Activated CD4-positive, alpha-beta T cell treated with anti-CD3 and anti-CD28 coated beads, Interleukin-2, amount 50 U/mL, for 1 hour (primary cell): ENCODE measurements at places on chromosomes 5 and 9.

GRCh38 chr5:40429258-40430100 lies 250.2 kb upstream of the PTGER4 start:
- no peak for DNase-seq

- no peak for DNase-seq
Observed at GRCh38 chr9:107039542-107039941, 176.6 kb downstream of the ZNF462 start.

GRCh38 chr9:114969269-114969668 lies 38.9 kb upstream of the TNFSF8 start:
- no peak for DNase-seq

- DNase-seq: no peak
Observed at GRCh38 chr5:116626272-116626723, 51.7 kb upstream of the SEMA6A start.

DNA sequence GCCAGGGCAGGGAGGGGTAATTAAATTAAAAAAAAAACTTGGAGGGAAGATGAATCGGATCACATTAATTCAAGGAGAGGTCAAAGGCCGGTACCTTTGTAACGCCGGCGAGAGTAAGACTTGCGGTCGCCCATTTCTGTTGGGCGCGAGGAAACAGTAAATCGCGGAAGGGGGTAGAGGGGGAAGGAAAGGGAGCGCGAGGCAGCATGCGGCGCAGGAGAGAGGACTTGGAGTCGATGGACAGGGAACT lies 324 bp upstream of the RGMB start:
- DNase-seq: no peak

GRCh38 chr5:1378096-1378495 lies 33.2 kb upstream of the CLPTM1L start:
- no peak for DNase-seq

- DNase-seq: no peak
Observed at GRCh38 chr9:92164490-92164889, 49.3 kb upstream of the SPTLC1 start.

GRCh38 chr9:80644044-80644443 lies 1045.3 kb downstream of the TLE1 start:
- DNase-seq: no peak

DNA sequence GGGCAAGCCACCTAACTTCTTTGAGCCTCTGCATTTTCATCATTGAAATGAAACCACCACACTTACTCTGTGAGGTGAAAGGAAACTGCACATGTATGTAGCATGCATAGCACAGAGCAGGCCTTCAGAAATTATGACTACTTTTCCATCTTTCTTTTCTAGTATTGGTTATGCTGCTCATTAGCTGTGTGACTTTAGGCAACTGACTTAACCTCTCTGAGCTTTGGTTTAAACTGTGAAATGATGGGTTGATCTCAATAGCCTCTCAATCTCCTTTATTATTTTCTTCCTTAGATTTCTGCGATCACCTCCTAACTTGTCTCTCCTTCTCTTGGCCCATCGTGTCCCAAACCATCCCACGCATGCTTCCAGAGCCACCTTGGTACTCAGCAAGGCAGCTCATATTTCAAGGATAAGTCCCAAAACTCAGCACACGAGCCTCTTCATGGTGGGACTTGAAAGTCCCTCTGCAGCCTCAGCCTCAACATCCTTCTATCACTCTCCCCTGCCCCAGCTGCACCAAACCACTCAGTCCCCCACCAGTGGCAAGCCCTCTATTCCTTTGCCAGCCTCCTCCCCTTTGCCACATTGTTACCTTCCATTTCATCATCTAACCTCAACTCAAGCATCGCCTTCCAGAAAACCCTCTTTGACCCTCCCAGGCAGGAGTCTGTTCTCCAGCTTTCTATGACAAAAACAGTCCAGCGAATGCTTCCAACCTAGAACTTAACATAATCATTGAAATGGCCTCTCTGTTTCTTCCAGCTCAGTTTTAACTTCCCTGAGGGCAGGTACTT lies 60.3 kb upstream of the DNAH5 start:
- no peak for DNase-seq

DNA sequence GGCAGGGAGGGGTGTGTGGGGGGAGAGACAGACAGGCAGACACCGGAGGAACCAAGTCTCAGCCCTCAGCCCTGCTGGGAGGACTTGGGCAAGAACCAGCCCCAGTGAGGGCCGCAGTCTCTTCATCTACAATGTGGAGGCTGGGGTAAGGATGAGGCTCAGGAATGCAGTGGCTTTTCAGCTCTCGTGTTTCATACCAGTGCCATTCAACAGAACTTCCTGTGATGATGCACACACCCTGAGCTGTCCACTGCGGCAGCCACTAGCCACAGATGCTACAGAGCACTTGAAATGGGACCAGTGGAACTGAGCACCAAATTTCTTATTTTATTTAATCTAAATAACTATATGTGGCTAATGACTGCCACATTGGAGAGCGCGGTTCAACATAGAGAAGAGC lies 10.7 kb downstream of the CAMK2A start:
- DNase-seq: no peak

DNA sequence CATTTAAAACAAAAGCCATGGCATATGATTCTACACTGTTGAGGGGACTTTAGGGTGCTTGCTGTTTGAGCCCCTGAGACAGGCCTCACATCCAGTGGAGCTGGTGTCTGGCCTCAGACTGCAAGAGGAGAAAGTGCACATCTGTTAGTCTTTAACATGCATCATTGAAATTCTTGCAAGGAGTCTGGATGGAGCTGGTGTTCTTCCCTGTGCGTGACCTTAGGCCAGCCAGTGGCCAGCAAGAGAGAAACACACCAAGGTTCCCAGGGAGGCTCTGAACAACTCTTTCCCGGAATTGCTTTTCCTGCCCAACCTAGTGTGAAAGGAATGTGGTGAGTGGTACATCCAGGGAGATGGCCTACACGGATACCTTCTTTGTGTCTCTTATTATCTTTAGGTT lies 282.8 kb upstream of the TNC start:
- DNase-seq: no peak

GRCh38 chr5:178642351-178642909 lies 15.6 kb upstream of the CLK4 start:
- DNase-seq: no peak

GRCh38 chr5:117054911-117055310 lies 480.3 kb upstream of the SEMA6A start:
- no peak for DNase-seq

GRCh38 chr9:113990570-113990907 lies 87.6 kb downstream of the AMBP start:
- no peak for DNase-seq

DNA sequence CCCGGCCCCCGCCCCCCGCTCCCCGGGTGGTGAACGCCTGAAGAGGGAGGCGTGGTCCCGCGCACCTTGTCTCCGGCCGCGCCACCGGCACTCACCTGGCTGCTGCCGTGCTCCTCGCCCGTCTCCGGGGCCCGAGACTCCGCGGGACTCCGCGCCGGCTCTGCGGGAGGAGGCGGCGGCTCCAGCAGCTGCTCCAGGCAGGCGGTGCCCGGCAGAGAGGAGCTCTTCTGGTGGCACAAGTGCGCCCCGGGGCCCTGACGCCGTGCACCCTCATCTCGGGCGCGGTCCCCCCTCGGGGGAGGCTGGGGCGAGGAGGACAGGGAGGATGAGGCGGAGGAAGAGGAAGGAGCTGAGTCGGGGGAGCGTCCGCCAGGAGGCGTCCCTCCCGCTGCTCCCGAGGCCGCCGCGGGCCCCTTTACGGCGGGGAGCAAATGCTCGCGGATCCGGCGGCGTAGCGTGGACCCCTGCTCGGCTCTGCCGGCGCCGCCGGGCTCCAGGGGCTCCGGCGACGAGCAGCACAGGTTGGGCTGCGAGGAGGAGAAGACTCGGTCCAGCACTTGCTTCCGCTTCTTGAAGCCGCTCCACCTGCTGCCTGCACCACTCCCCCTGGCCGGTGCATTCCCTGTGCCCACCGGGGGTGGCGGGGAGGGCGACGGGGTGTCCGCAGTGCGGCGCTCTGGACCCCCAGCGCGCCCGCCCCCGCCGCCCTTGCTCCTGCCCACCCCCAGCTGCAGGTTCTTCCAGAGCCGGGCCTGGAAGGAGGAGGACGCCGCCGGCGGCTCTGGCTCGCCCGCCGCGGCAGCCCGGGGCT lies 928 bp downstream of the MCTP1 start:
- no peak for DNase-seq

DNA sequence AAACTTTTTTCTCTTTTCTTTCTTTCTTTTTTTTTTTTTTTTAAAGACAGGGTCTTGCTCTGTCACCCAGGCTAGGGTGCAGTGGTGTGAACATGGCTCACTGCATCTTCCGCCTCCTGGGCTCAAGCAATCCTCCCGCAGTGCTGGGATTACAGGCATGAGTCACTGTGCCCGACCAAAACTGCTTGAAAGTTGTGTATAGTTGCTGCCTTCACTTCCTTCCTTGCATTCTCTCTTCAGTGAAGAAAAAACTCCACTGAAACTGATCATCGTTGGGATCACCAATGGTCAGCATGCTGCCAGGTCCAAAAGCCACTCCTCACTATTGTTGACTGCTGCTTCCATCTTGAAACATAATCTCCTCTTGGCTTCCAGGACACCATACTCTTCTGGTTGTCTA lies 66.6 kb upstream of the CTNNA1 start:
- no peak for DNase-seq

DNA sequence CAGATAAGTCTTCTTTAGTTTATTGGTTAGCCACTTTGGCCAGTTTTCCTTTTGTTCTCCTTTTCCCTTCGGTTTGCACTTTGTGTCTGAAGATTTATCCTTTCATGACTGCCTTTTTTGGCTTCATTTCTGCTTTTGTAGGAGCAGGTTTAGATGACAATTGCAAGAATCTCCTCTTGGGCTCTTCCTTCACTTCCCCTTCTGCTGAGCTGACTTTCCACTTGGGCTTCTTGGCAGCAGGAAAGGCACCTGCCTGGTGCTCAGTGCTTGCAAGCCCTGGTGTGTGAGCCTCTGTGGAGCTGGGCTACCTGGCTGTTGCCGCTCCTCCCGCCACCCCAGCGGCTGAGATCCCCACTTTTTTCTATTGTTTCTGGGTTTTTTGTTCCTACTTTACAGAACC lies 7.3 kb downstream of the CCDC112 start:
- no peak for DNase-seq

DNA sequence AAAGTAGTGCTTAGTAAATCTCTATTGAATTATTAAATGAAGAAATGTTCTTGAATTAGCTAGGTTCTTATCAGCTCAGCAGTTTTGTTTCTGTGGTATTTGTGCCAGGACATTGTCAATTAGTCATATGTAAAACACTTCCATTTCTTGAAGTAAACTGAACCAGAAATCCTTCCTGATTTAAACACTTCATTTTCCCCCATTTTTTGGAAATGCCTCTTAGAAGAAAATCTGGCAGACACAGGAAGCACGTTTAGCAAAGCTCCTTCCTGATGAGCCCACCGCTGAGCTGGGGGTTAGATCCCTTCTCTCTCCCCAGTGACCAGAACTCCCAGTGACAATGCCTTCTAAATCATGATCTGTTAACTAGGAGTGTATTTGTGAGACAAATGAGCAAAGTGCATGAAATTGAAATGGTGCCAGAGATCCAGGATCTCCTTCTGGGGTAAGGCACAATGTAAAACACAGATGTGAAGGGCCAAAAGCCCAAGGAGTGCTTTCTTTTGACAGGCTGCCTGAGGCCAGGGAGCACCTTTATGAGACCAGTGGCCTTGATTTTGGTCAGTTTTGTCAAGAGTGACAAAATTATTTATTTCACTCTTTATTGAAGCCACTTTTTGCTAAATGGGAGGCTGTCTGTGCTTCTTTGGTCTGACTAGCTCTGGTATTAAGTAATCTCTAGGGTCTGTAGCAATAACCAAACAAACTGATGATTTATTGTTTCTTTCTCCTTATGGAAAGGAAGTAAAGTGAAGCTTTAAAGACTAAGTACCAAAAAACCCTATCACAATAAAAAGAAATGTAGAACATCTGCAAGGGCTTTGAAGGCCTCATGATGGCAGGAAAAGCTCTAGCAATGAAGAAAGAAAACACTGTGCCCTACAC lies 25.5 kb upstream of the RUSC2 start:
- DNase-seq: no peak

GRCh38 chr9:21549251-21549765 lies 67.2 kb upstream of the IFNE start:
- no peak for DNase-seq

DNA sequence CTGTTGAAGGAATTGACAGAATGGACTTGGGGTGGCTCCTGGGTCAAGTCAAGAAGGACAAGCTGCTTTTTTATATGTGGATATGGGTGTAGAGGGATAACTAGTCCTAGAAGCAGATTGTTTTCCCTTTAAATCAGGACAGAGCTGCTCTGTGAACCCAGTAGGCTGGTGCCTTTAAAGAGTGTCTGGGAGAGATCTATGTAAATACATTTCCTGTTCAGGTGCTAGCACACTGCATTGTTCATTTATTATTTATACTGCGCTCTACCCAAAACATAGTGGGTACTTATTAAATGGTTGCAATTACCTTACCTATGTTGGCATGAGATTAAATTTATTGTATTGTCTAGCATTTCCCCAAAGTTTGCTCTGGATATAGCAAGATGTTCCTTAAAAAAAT lies 86.6 kb upstream of the EQTN start:
- DNase-seq: no peak

DNA sequence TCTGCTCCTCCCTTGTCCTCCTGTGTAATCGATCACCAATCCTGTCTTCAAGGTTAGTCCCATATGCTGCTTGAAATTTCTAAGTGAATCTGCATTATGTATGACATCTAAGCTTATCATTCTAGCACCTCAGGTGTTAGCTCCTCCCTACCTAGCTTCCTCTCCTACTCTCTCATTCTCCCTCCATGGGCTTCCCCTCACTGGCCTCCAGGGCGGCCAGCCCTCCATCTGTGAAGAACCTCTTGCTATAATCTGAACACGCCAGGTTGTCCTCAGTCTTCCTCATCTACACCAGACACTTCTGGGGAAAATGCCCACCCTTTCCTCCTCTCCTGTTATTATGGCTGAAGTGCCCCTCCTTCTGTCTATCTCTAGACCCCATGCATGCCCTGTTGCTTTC lies 599.3 kb upstream of the KLF4 start:
- no peak for DNase-seq

DNA sequence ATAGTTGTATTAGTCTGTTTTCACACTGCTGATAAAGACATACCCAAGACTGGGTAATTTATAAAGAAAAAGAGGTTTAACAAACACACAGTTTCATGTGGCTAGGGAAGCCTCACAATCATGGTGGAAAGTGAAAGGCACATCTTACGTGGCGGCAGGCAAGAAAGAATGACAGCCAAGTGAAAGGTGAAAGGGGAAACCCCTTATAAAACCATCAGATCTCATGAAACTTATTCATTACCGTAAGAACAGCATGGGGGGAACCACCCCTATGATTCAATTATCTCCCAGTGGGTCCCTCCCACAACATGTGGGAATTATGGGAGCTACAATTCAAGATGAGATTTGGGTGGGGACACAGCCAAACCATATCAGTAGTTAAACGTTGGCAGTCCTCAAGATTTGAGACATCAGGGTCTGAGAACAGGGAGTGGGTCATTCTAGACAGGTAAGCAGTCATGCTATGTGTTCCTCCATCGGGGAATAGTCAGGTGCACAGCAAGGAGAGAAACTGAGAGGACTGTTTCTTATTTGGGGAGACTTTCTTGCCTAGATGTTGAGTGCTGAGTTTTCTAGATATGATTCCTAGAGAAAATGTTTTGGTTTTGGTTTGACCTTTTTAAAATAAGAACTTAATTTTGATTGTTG lies 45.8 kb upstream of the ENTREP1 start:
- DNase-seq: no peak

- DNase-seq: no peak
Observed at GRCh38 chr9:100725371-100725770, 147.5 kb downstream of the CAVIN4 start.
